A172 (cell line): ENCODE measurements at places on chromosomes 1 and 21. TPM values are rescaled to one million over a fixed set of nuclear protein-coding genes. Genes with fewer than 3 reads are reported as not detected.

CNIH3 gene
- total RNA-seq = 12.8 and 15.4 TPM in 2 replicates

- DNase-seq = peak; percentile 58
Measured at GRCh38 chr1:160046494-160047110, 14.8 kb upstream of the PIGM start.

KRTAP26-1 gene
- total RNA-seq = not detected in 2 replicates

GRCh38 chr1:59640851-59641250 lies 173.9 kb upstream of the HOOK1 start:
- no peak for DNase-seq

GRCh38 chr1:150010393-150011115 lies at the start of gene OTUD7B:
OTUD7B (minus strand) TSS chr1:150010726; CDS start chr1:149977510, 33,216 bp downstream.
- DNase-seq = peak; percentile 80

DNA sequence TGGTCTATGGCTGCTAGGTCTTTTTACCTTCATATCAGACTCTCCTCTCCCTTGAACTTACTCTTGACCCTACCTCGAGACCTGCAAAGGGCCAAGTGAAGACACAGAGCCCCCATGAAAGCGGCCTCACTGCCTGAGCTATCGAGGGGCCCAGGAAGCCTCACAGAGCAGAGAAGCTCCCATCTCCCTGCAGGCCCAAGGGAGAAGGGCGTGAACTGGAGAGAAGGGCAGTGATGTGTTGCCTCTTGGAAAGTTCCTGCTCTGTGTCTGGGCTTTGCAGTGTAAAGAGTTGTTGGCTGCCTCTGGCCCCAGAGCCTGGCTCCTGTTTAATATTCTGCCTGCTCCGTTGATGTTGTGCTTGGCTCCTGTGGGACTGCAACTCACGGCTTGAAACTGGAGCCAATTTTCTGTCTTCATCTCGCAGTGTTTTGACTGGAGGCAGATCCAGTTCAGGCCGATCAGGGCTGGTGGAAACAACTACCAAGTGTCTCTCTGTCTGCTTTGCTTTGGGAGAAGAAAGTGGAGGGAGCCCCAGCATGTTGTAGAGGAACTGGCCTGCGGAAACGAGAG lies 4.3 kb downstream of the SERTAD4 start:
- DNase-seq = no peak

AKNAD1 gene
- total RNA-seq = 2.1 TPM in 1 of 2 replicates, not detected in the other

DNA sequence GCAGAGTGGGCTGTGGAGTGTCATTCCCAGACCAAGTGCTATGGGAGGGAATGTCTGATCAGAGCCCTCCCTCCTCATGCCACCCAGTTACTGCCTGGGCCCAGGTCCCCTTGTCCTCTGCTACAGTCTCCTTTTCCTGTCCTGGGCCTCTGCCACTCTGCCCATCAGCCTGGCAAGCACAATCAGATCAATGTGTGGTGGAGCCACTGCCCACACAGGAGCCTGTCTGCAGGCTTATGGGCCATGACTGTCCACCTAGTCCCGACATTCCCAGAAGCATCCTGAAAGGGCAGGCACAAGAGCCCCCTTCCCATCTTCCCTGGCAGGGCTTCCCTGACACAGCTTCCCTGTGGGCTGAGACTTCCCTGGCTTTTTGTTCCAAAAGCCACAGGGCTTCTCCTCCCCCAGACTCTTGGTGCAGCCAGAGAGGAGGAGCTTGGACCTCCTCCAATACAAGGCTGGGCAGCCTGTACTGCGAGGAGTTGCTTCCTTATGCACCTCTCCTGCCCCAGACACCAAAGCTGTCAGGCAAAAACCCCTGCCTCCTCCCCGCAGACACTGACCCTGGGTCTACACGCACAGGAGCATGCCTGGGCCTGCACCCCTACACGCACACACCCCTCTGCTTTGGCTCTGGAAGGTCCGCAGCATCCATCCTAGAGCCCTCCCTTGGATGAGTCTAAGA lies 29.2 kb upstream of the CNTN2 start:
- DNase-seq = no peak
